Naive thymus-derived CD8-positive, alpha-beta T cell (primary cell): ENCODE measurements at places on chromosomes 5 and 9.
A peak's percentile ranks its signal among the peaks of the same experiment; 100 is the strongest.

- no peak overlapping the region for H3K4me3 ChIP-seq
- peaks cover 5% of the 10 kb centered on the region for H3K4me1 ChIP-seq
- H3K36me3 ChIP-seq, result no peaks in the 10 kb centered on the region
Observed at GRCh38 chr5:111857623-111858022, 100.6 kb upstream of the NREP start.

DNA sequence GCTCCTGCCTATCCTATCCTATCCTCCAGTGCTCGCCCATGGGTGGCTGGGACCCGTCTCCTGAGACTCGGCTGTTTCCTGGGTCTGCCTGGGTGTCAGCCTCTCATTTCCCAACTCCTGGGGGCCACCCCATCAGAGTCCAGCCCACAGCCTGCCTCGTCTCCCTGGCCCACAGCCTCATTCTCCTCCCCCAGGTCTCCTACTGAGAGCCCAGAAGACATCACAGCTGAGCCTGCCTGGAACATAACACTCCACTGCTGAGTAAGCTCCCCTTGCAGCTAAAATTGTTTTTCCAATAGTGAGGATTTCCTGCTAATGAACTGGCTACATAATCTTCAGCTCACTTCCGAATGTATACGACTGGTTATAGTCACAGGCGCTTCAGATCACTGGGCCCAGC is 95.3 kb downstream of the TTLL11 start:
- DNase-seq, result no peak
- no peaks in the 10 kb centered on the region for H3K4me1 ChIP-seq
- no peaks in the 10 kb centered on the region for H3K36me3 ChIP-seq
- no peak overlapping the region for H3K27ac ChIP-seq
- H3K4me3 ChIP-seq, result no peak overlapping the region

DNA sequence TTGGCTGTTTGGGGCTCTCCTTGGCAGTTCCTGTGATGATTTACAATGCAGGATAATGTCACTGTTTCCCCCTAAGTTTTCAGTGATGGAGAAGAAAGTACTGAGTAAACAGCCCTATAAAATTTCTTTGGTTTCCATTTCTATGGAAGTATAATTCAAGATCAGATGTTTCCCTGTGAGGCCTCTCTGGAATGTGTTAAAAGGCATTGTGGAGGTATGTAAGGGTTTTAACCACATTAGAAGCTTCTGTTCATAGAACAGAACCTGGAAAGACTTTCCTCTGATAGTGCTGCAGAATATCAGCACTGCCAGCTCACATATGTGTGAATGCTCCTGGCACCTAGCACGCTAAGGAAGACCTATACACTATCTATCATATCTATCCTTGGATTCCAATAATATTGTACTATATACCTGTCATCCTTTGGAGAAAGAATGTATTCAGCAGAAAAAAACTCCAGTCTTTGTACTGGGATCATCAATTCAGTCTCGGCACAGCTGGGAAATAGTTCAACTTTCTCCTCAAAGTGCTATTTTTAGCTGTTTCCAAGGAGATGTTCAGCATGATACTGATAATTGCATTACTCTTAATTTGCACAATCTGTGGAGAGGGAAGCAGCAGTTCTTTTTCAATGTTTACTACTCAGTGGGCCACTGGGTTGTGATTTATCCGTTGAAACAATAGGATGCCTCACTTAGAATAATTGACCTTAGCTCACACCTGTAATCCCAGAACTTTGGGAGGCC is 21.9 kb downstream of the TTC1 start:
- H3K36me3 ChIP-seq, result peaks cover 18% of the 10 kb centered on the region
- H3K4me3 ChIP-seq, result no peak overlapping the region
- peaks cover 16% of the 10 kb centered on the region for H3K4me1 ChIP-seq
- DNase-seq, result no peak
- H3K27me3 ChIP-seq, result no peaks in the 10 kb centered on the region
- no peak overlapping the region for H3K27ac ChIP-seq

- H3K4me1 ChIP-seq, result no peaks in the 10 kb centered on the region
- H3K27ac ChIP-seq, result no peak overlapping the region
- no peaks in the 10 kb centered on the region for H3K36me3 ChIP-seq
- H3K4me3 ChIP-seq, result no peak overlapping the region
- no peak for DNase-seq
Observed at GRCh38 chr5:9608093-9608492, 22.1 kb downstream of the TAS2R1 start.

GRCh38 chr5:162288647-162289296 is 221.2 kb downstream of the GABRG2 start:
- H3K4me1 ChIP-seq, result no peaks in the 10 kb centered on the region
- no peaks in the 10 kb centered on the region for H3K27me3 ChIP-seq
- H3K4me3 ChIP-seq, result no peak overlapping the region
- DNase-seq, result no peak
- H3K27ac ChIP-seq, result no peak overlapping the region
- H3K36me3 ChIP-seq, result no peaks in the 10 kb centered on the region

GRCh38 chr5:148499452-148499851 is 115.7 kb downstream of the FBXO38 start:
- H3K27ac ChIP-seq, result no peak overlapping the region

DNA sequence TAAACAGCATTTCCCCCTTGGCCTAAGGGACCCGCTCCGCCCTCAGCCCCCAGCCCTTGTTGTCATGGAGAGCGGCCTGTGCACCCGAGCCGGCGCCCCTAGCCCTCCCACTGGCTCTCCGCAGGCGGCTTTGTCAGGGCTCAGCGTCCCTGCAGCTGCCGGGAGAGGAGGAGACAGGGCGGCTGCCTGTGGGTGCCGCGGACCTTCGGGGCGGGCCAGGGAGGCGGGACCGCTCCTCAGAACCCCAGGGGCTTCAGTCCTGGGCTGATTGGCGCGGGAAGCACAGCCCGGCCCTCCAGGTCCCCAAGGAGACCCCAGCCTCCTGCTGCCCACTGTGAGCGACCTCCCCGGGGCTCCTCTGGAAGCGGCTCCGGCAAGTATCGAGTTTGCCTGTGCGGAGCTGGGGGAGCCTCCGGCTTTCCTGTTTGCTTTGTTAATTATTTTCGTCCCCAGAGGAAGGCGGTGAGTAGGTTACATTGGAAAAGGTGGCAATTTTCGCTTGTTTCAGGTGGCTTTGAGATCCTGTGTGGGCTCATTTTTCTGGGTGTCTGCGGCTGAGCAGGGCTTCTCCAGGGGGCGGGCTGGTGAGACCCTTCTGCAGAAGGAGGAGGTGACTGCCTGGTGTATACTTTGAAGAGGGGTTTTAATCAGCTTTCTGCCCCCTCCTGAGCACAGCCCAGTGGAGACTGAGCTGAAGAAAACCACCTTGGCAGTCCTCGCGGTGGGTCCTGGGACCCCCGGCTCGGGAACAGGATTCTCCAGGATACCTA is at the start of gene FGD3:
Gene FGD3, plus strand, starts transcription at position 256 of the 770 bp plus-strand sequence. CDS start 28,734 bp downstream, outside the sequence.
- H3K4me1 ChIP-seq, result peaks cover 67% of the 10 kb centered on the region
- H3K27me3 ChIP-seq, result no peaks in the 10 kb centered on the region
- H3K4me3 ChIP-seq, result peak within 1 kb of the TSS; percentile 92
- peak; percentile 51 for DNase-seq

GRCh38 chr9:90774682-90775081 is 26.9 kb upstream of the SYK start:
- H3K4me1 ChIP-seq, result no peaks in the 10 kb centered on the region
- H3K27me3 ChIP-seq, result peaks cover 2% of the 10 kb centered on the region
- no peak overlapping the region for H3K4me3 ChIP-seq
- DNase-seq, result peak; percentile 15

DNA sequence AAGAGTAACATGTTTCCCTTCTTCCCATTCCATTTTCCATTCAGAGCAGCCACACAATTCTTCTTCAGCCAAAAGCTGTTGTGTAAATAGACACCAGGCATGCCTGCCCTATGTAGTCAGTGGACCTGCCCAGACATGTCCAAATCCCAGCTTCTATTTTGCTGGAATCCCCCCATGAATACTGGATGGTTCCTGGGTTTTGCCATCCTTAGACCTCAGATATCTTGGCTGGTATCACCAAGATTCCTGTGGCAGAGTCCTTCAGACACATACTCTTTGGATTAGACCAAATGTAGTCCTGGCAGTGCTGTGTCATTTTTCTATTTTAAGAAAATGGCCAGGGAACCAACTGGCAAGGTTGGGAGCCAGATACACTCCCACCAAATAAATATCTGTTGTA is 10.3 kb downstream of the FST start:
- H3K4me3 ChIP-seq, result no peak overlapping the region
- no peak overlapping the region for H3K27ac ChIP-seq
- no peaks in the 10 kb centered on the region for H3K4me1 ChIP-seq
- peaks cover 7% of the 10 kb centered on the region for H3K36me3 ChIP-seq
- peaks cover 32% of the 10 kb centered on the region for H3K27me3 ChIP-seq

DNA sequence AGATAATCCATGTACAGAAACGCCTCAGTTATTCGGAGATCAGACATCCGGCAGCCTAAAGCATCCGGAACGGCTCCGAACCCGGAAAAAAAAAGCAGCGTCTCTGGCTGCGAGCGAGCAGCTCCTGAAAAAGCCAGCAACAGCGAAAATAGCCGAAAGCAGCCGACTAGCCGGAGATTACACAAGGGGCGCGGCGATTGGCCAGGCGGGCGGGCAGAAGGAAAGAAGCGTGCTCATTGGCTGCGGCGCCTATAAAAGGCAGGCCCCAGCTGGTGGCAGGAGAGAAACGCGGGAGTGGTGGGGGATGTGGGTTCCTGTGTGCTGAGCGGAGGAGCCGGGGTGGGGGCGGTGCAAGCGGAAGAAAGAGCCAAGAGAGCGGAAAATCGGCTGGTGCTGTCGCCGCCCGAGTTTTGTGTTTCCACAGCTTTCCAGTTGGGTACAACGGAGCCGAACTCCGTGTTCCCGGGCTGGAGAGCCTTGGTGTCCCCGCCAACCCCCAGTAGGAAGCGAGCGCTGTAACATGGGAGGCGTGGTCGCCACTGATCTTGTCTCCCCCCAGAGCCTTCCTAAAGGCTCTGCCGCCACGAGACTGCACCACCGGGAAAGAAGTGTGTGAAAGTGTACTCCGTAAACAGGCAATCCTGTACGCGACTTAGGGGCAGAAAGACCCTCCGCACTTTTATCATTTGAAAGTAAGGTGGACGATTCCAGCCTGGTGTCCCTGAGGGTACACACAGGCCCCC is at the start of gene ARL15:
Gene ARL15, minus strand, starts transcription at position 141 of the 743 bp plus-strand sequence.
- peaks cover 10% of the 10 kb centered on the region for H3K27me3 ChIP-seq
- no peaks in the 10 kb centered on the region for H3K36me3 ChIP-seq
- peaks cover 31% of the 10 kb centered on the region for H3K4me1 ChIP-seq
- H3K27ac ChIP-seq, result peak within 1 kb of the TSS; percentile 94

GRCh38 chr5:132027027-132027426 is 15.6 kb upstream of the ACSL6 start:
- peaks cover 4% of the 10 kb centered on the region for H3K4me1 ChIP-seq
- H3K4me3 ChIP-seq, result no peak overlapping the region
- H3K27ac ChIP-seq, result no peak overlapping the region
- H3K36me3 ChIP-seq, result no peaks in the 10 kb centered on the region
- H3K27me3 ChIP-seq, result peaks cover 13% of the 10 kb centered on the region

- H3K4me3 ChIP-seq, result no peak overlapping the region
- H3K27ac ChIP-seq, result no peak overlapping the region
- no peak for DNase-seq
- H3K27me3 ChIP-seq, result no peaks in the 10 kb centered on the region
Observed at GRCh38 chr5:179747811-179748210, 15.2 kb downstream of the MAML1 start.

DNA sequence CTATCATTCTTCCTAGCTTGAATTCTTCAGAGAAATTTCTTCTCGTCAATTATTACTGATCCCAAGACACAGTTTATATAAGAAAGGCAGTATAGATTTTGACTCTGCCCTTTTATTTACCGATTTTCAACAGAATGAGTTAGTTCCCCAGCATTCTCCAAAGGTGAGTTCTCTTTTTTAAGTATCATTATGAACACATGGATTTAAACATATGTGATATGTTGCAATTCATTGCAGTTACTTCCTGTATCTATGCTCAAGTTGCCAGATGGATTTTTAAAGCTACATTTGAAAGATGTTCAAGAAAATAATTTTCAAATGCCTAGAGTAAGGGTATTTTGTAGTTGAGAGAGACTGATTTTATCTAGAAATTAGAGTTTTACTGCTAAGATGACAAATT is 8.4 kb downstream of the WDR41 start:
- H3K27me3 ChIP-seq, result no peaks in the 10 kb centered on the region
- no peak overlapping the region for H3K4me3 ChIP-seq
- H3K4me1 ChIP-seq, result no peaks in the 10 kb centered on the region
- no peaks in the 10 kb centered on the region for H3K36me3 ChIP-seq
- DNase-seq, result no peak

DNA sequence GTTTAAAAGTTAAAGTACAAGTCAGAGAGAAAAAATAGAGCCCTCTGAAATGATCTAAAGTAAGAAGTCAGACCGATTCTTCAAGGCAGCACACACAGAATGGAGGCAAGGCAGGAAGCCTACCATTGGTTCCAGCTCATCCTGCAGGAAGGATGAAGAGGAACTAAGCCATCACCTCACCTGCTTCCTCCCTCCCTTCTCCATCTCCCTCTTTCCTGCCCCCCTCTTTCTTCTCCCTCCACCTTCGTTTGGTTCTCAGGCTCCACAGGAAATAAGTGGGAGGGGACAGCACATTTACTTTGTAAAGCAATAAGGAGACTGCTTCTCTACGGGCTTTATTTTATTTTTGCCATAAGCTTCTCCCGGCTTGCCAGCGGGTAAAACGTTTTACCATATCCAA is 213.4 kb downstream of the TRIM32 start:
- H3K27me3 ChIP-seq, result peaks cover 1% of the 10 kb centered on the region
- no peak for DNase-seq
- no peaks in the 10 kb centered on the region for H3K4me1 ChIP-seq
- H3K36me3 ChIP-seq, result no peaks in the 10 kb centered on the region
- H3K4me3 ChIP-seq, result no peak overlapping the region

DNA sequence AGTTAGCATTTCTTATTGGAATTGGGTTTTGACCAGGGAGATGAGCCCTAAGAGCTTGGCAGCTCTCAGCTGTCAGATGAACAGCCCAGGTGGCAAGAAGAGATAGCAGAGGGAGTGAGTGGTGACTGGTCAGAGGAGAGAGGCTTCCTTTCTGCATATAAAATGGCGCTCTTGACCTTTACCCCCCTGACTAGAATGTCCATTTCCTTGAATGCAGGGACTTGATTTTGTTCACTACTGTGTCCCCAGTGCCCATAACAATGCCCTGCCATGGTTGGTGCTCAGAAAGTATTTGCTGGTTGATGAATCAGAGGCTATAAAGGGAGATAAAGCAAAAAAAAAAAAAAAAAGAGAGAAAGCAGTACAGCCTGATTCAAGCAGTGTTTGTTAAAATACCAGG is 7.2 kb downstream of the CHMP5 start:
- no peak for DNase-seq
- H3K4me1 ChIP-seq, result peaks cover 21% of the 10 kb centered on the region
- H3K27me3 ChIP-seq, result no peaks in the 10 kb centered on the region
- H3K36me3 ChIP-seq, result peaks cover 17% of the 10 kb centered on the region

DNA sequence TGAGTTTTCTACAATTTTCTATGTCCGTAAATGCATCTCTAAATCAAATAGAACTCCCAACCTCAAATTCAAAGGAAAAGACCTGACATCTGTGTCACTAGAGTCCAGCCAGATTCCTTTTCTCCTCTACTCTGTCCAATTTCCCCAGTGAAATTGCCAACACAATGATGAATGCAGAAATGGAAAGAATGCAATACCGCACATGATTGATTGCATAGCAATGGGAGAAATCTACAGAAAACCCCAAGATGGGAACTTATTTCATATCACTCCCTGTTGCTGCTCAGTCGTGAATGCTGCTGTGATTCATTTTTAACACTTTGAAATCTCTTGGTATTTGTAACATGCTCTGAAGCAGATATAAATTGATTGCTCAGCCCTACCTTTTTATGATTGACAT is 355.1 kb upstream of the TUSC1 start:
- H3K27me3 ChIP-seq, result no peaks in the 10 kb centered on the region
- no peak for DNase-seq
- H3K36me3 ChIP-seq, result no peaks in the 10 kb centered on the region
- no peak overlapping the region for H3K4me3 ChIP-seq
- no peaks in the 10 kb centered on the region for H3K4me1 ChIP-seq

- H3K4me3 ChIP-seq, result no peak overlapping the region
- no peaks in the 10 kb centered on the region for H3K4me1 ChIP-seq
Observed at GRCh38 chr5:93665648-93666047, 75.8 kb downstream of the POU5F2 start.
